ENCODE measurements at places on chromosomes 16 and 17. TPM values are rescaled to one million over a fixed set of nuclear protein-coding genes. Genes with fewer than 3 reads are reported as not detected.

Gene ABCA6
- 2.4 TPM for total RNA-seq

Gene SLC5A10
- total RNA-seq, result 0.64 TPM

Gene OR4D1
- total RNA-seq, result not detected

Gene MT1G
- 26.3 TPM for total RNA-seq

Gene MEFV
- 0.52 TPM for total RNA-seq

Gene SOX8
- 0.16 TPM for total RNA-seq

Gene MT1E
- total RNA-seq, result 98.8 TPM

Gene KRT20
- 0.20 TPM for total RNA-seq

Gene CLEC18A
- total RNA-seq, result 0.36 TPM

Data from esophagus mucosa (tissue), 1 donor.